ENCODE measurements at places on chromosomes 3 and 15.

DNA sequence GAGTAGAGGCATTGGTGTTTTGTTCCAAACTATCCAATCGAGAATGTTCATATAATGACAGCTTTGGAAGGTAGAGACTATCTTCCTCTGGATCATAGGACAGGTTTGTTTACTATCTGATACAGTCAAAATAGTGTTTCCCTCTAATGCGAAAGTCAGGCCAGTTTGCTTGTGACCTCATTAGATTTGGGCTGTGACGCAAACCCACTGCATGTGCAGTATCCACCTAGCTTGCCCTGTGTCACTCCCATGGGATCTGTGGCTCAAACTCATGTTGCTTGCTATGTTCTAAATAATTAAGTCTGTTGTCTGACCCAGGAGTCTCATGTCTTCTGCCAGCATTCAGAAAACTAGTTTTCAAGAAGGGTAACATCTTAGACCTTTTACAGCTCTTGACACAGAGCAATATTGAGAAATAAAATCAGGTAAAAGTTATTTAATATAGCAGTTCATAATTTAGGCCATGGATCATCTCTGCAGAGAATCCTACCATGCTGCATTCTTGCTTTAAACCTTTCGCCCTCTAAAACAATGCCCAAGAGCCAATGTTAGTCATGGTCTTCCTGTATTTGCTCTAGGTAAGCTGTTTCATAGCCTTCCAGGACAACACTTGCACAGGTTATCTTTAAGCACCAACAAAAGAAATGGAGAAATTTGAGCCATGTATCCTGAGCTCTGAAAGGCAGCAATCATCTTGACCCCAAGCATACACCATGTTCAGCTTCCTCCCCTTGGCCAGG is 26.4 kb downstream of the NIT2 start:
- H3K4me3 ChIP-seq = no peak overlapping the region
- no peaks in the 10 kb centered on the region for H3K27me3 ChIP-seq
- no peaks in the 10 kb centered on the region for H3K4me1 ChIP-seq
- no peak for DNase-seq
- no peaks in the 10 kb centered on the region for H3K36me3 ChIP-seq

DNA sequence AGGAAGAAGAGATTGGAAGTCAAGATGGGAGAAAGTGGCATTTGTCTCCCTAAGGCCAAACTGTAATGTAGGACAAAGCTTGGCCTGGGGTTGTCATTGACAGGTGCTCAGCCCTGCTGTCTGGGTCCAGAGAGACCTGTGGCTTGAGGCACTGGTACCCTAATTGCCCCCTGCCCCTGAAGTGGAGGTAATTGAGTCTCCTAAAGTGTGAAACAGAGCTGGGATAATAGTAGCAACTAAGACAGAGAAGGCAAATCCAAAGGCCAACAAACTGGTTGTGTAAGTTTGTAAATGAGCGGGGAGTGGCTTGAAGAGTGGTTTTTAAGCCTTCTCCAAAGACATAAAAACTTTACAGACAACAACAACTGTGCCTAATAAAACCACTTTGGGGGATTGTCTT is 264.2 kb upstream of the ROPN1 start:
- no peaks in the 10 kb centered on the region for H3K36me3 ChIP-seq
- no peak for DNase-seq
- H3K4me3 ChIP-seq = no peak overlapping the region
- no peaks in the 10 kb centered on the region for H3K4me1 ChIP-seq
- H3K27me3 ChIP-seq = no peaks in the 10 kb centered on the region
- H3K27ac ChIP-seq = no peak overlapping the region

DNA sequence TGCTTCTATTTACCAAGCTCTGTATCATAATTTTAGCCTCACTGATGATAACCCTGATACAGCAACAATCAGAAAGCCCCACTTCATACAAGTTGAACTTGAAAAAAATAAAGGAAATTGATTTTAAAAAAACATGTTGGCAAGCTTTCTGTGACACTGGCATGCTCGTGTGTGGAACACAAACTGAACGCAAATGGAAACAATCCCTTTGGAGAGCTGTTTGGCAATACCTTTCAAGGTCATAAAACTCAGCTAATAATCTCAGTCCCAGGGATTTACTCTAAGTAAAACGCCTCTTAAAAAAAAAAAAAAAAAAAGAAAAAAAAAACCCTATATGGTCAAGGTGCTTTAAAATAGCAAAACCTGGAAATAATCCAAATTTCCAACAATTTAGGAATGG is 166.7 kb upstream of the BCL6 start:
- H3K27me3 ChIP-seq = no peaks in the 10 kb centered on the region
- H3K27ac ChIP-seq = peak overlapping the region; percentile 13
- DNase-seq = no peak
- H3K36me3 ChIP-seq = no peaks in the 10 kb centered on the region
- H3K4me1 ChIP-seq = peaks cover 10% of the 10 kb centered on the region

DNA sequence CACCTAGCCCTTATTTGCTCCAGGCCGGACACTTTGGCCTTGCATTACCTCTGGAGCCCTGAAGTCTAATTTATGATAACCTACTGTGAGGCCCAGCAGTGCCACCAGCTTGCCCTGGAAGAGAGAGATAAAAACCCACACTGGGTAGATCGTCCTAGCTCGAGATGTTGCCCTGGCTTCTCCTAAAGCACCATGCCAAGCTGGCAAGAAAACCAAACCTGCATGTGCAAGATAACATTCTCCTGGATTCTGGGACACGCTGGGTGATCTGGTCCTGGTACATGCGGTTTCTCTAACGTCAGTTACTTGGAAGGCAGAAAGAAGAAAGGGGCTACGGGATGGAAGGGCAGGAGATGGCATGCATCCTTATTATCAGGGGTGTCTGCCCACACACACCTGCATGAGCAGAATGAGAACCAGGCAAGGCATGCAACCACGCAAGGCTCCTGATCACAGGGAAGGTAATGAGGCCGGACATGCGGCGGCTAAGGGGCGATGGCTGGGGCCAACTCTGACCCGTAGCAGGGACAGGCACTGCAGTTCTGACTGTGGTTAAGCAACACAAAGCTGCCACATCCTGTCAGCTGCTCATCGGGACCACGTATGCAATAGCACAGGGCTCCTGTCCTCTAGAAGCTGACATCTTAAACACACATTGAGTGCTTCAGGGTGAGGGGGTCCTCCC is 73.0 kb downstream of the OXNAD1 start:
- no peak for DNase-seq
- no peaks in the 10 kb centered on the region for H3K27me3 ChIP-seq
- no peak overlapping the region for H3K4me3 ChIP-seq
- no peaks in the 10 kb centered on the region for H3K36me3 ChIP-seq
- H3K27ac ChIP-seq = no peak overlapping the region
- no peaks in the 10 kb centered on the region for H3K4me1 ChIP-seq

DNA sequence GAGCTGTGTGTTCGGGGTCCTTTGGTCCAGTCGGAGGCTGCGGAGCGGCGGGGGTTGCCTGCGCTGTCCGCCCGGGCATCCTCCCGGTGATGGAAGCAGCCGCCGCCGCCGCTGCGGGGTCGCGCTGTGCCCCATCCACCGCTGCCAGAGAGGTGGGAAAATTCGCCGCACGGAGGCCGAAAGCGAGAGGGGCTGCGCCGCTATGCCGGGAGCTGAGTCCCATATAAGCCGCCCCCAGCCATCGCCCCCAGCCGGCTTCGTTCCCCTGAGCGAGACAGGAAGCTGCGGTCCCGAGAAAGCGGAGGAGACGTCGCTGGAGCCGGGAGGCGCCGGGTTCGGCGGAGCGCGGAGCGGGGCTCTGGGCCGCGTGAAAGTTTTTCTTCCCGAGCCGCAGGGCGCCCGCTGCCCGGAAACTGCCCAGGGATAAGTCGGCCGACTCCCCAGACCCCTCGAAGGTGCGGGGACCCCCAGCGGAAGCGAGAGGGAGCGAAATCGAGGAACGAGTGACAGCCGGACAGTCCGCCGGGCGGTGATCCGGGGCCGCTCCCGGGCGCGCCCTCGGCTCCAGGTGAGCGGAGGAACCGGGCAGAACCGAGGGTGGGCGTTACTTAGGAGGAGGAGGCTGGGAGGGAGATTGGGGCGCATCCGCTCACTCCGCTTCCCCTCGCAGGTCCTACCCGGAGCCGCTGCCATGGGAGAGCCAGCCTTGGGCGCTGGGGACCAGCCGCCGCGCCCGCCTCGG is 574 bp downstream of the CHST2 start:
- no peaks in the 10 kb centered on the region for H3K27me3 ChIP-seq
- H3K4me3 ChIP-seq = peak overlapping the region; percentile 56
- H3K27ac ChIP-seq = peak overlapping the region; percentile 60
- no peaks in the 10 kb centered on the region for H3K4me1 ChIP-seq
- DNase-seq = no peak
